Tibial nerve (tissue), 4 donors: ENCODE measurements at places on chromosomes 6 and 20. TPM values are rescaled to one million over a fixed set of nuclear protein-coding genes. Genes with fewer than 3 reads are reported as not detected.

The ZSCAN16 gene
- total RNA-seq: 9.9 TPM

The CFB gene
- 66.5 TPM for total RNA-seq

The RBBP8NL gene
- not detected for total RNA-seq

- H3K36me3 ChIP-seq: no peaks in the 10 kb centered on the region
- no peaks in the 10 kb centered on the region for H3K27me3 ChIP-seq
- H3K4me3 ChIP-seq: no peak overlapping the region
- H3K4me1 ChIP-seq: peaks cover 84% of the 10 kb centered on the region
Measured at GRCh38 chr20:41140226-41141133, 3.1 kb downstream of the PLCG1 start.

- H3K4me3 ChIP-seq: no peak overlapping the region
- H3K27me3 ChIP-seq: no peaks in the 10 kb centered on the region
- no peak overlapping the region for H3K27ac ChIP-seq
- no peaks in the 10 kb centered on the region for H3K36me3 ChIP-seq
Measured at GRCh38 chr6:130453230-130453629, 87.4 kb downstream of the TMEM200A start.

- DNase-seq: no peak
- H3K4me1 ChIP-seq: no peaks in the 10 kb centered on the region
- H3K4me3 ChIP-seq: no peak overlapping the region
Measured at GRCh38 chr6:73800997-73801396, 105.0 kb downstream of the CD109 start.

- DNase-seq: no peak
- no peak overlapping the region for H3K4me3 ChIP-seq
- no peaks in the 10 kb centered on the region for H3K4me1 ChIP-seq
- H3K36me3 ChIP-seq: no peaks in the 10 kb centered on the region
- H3K27ac ChIP-seq: no peak overlapping the region
Measured at GRCh38 chr6:9405825-9406224, 970.5 kb upstream of the SLC35B3 start.
